Ovary (tissue), 10 donors: ENCODE measurements at places on chromosomes 7 and 10. TPM values are rescaled to one million over a fixed set of nuclear protein-coding genes. Genes with fewer than 3 reads are reported as not detected.

GRCh38 chr10:6473901-6474370 is 106.1 kb downstream of the PRKCQ start:
- no peak overlapping the region for H3K4me3 ChIP-seq
- no peaks in the 10 kb centered on the region for H3K27me3 ChIP-seq
- peaks cover 2% of the 10 kb centered on the region for H3K4me1 ChIP-seq
- no peaks in the 10 kb centered on the region for H3K36me3 ChIP-seq

The SRRM3 gene
- 4.4 TPM for total RNA-seq

The KIF20B gene
- total RNA-seq: 6.3 TPM

- peaks cover 4% of the 10 kb centered on the region for H3K4me1 ChIP-seq
- H3K27me3 ChIP-seq: no peaks in the 10 kb centered on the region
- no peak overlapping the region for H3K4me3 ChIP-seq
- no peak for DNase-seq
- no peak overlapping the region for H3K27ac ChIP-seq
Observed at GRCh38 chr7:140611641-140612040, 29.0 kb downstream of the DENND2A start.

DNA sequence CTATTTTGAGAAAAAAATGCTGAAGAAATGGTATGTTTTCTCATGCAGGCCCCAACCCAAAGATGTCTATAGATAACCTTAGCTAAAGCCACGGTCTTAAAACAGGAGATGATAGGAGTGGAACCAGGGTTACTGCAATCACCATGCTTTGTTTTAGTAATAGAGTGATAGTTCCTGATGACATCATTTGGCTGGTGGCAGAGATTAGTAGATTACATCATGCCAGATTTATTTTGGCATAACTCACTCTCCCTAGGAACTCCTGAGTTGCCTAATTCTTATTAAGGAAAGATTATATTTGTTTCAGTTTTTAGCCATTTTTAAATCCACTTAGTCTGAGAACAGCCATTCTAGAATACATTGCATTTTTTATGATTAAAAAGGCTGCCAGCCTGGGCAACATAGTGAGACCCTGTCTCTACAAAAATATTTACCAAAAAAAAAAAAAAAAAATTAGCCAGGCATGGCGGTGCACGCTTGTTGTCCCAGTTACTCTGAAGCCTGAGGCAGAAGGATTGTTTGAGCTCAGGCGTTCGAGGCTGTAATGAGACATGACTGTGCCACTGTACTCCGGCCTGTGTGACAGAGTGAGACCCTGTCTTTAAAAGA is 17.8 kb downstream of the ENO4 start:
- H3K27ac ChIP-seq: no peak overlapping the region
- no peaks in the 10 kb centered on the region for H3K4me1 ChIP-seq
- no peak overlapping the region for H3K4me3 ChIP-seq
- H3K36me3 ChIP-seq: no peaks in the 10 kb centered on the region
- H3K27me3 ChIP-seq: no peaks in the 10 kb centered on the region
- no peak for DNase-seq

DNA sequence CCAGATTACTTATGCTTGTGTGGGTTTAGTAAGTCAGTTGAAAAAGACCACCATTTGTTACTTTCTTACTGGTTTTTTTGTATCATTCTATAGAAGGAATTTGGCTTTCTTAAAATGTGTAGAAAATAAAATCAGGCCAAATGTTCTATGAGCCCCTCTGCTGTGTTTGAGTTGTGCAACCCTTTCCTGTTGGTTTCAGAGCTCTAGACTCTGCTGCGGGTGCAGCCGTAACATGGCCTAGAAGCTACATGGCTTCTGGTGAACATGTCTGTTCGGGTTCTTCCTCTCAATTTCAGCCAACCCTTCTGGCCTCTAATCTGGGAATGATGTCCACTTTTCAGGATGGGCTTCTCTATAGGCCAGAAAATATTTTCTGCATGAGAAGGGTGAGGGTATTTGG is 56.6 kb upstream of the RAB18 start:
- H3K27ac ChIP-seq: no peak overlapping the region
- H3K4me1 ChIP-seq: no peaks in the 10 kb centered on the region
- no peak overlapping the region for H3K4me3 ChIP-seq
- no peak for DNase-seq
- H3K36me3 ChIP-seq: no peaks in the 10 kb centered on the region

The CYP26C1 gene
- not detected for total RNA-seq

- H3K36me3 ChIP-seq: no peaks in the 10 kb centered on the region
- H3K4me1 ChIP-seq: no peaks in the 10 kb centered on the region
- no peak for DNase-seq
- no peaks in the 10 kb centered on the region for H3K27me3 ChIP-seq
- no peak overlapping the region for H3K4me3 ChIP-seq
- H3K27ac ChIP-seq: no peak overlapping the region
Observed at GRCh38 chr10:10902951-10903350, 114.7 kb upstream of the CELF2 start.

DNA sequence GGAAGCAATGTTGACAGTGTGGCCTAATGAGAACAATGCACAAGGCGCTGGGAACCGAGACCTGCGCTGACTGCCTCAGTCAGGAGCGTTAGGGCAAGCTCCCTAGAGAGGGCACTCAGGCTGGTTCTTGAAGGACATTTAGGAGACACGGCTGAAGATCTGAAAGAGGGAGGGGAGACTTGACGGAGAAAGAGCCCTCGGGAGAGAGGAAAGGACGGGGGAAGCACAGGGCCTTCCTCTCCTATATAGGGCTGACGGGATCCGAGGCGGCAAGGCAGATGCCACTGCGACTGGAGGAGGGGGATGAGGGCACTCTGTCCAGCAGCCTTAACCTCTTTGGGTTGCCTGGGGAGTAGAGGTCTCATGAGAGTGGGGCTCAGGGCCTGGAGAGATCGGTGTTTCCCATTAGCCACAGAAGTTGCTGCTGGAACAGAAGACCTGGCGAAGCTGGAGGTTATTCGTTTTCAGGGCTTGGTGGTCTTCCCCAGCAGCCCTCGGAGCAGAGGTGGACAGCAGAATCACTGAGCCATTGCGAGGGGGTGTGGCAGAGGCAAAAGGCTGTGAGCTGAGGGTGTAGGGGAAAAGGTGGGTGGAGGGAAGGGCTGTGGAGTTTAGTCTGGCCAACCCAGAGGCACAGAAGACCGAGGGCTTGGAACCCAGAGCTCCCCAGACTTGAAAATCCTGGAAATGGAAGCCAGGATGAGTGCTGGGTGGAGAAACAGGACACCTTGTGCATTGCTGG is 36.0 kb downstream of the CLEC2L start:
- peak; percentile 1 for DNase-seq
- H3K36me3 ChIP-seq: no peaks in the 10 kb centered on the region
- H3K27ac ChIP-seq: no peak overlapping the region

The FFAR4 gene
- not detected for total RNA-seq
